ENCODE measurements at places on chromosomes 5 and 9.

DNA sequence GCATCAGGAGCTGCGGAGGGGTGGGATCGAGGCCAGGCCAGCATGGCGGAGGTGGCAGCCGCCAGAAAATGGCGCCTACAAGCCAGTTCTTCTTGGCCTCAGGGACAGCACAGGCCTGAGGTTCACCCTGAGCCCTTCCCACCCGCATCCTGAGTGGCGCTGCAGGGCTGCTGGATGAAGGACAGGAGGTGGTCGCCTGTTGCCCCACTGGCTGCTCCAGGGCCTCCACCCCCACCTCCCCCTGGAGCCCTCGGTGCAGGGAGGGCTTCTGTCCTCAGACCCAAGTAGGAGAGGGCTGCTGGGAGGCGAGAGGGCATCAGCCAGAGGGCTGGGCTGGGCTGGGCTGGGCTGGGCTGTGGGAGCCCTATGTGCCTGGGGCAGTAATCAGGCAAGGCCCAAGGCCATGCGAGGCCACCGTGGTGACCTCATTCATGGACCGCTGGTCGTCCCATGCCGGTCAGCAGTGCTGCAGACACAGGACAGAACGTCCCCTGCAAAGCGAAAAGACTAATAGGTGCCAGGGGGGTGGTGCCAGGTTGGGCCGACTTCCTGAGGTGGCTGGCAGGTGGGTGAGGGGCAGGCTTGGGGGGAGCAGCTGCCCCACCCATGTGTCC is 13.8 kb downstream of the GPSM1 start:
- no peak for DNase-seq

DNA sequence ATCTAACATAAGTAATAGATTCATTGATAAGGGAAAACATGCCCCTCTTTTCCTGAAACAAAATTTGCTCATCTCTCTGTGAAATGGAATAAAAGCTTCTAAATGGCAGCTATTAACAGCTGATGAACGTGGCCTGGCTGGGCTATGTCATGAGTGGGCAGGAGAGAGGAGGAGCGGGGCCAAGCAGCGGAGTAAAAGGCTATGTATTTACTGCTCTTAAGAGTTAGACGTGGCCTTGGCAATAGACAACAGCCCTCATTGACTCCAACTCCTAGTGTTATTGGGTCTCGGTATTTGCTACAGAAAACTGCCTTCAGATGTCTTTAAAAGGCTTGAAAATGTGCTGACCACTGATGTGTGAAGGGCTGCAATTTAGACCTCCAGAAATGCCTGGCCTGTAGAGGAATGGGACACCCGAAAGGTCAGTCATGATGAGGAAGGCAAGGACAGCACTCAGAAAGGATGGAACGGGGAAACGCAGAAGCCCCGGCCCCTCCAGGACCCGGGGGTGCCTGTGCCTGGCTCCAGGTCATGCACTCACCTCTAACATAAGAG is 116.8 kb downstream of the PDZD2 start:
- DNase-seq: no peak

GRCh38 chr5:321230-321725 is at the start of gene AHRR:
TSS of gene AHRR (plus strand) at chr5:321714. CDS start at chr5:343903, 22,189 bp downstream.
- DNase-seq: no peak

- DNase-seq: no peak
These were observed 39.4 kb downstream of the SIL1 start for GRCh38 chr5:139158791-139159190.

DNA sequence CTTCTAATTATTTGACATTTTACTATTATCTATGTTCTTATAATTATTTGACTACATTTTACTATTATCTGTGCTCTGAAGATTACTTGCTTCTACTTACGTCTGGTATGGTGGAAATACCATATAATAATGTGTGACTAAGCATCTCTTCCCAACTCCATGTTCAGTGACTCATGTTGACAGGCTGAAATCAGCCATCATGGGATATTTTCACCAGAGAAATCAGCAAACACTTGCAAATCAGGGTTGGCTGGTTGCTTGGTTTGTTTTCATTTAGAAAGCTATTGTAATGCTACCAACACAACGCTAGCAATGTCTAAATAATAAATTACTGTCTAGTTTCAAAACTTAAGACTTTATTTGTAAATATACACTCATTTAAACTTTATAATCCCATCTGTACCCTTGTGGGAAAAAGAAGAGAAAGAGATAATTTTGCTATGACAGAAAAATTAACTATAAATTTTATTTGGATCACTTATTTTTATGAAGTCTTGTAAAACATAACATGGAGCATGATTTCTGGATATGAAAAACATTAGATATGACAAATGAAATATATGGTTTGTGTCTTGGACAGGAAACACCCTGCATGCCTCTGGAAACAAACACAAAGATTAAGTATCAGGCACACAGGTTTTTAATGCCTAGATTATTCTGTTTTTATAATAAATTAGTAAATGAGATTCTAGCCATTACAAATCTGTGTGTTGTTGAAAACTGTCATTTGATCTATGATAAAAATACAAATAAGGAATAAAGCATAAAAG is 337.6 kb downstream of the BNC2 start:
- no peak for DNase-seq
